Ovary (tissue), 10 donors: ENCODE measurements at places on chromosomes 3 and 15.

GRCh38 chr15:66611257-66612053, 45.7 kb upstream of the LCTL start:
- no peak for DNase-seq

- no peak for DNase-seq
Measured at GRCh38 chr3:103127098-103127630, 692.3 kb downstream of the ZPLD1 start.

GRCh38 chr15:100718075-100718980, 115.9 kb downstream of the ASB7 start:
- no peak for DNase-seq

GRCh38 chr3:40333416-40333815, 23.9 kb downstream of the EIF1B start:
- DNase-seq, result no peak

DNA sequence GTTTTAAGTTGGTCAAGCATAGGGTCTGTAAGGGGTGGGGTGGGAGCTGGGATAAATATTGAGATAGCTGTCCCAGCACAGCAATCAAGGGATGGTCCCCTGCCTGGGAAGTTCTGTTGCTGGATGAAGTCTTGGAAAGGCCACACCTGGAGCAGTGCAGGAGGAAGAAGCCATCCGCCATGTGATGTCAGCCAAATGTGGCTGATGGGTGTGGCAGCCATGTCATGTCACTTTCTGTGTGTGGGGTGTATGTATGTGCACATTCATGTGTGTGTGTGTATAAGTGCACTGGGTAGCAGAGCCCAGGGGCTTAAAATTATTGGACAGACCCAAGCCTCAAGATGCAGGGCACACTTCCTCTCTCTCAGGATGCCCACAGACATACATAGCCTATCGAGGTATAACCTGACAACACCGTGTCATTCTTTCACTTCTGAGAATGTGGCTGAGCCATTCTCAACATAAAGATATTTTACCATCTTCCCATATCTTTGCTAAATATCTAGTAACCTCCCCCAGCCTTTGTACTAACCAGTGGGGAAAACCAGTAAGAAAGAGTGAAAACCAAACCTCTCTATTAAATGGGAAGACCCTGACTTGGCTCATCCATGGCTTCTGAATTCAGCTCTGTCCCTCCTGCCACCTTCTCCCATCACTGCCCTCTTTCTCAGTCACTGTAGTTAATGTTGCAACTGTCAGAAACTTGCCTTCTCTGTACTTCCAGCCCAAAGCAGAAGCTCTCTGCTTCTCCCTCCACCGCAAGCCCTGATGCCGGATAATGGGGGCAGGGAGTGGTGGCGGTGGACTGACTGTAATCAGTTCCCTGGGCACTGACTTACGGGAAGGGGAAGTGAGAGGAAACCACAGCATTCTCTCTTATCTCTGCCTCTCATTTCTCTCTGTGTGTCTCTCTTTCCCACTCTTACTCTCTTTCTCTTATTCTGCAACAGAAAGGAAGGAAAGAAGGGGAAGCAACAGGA, 11.2 kb downstream of the TNFSF10 start:
- DNase-seq, result no peak

DNA sequence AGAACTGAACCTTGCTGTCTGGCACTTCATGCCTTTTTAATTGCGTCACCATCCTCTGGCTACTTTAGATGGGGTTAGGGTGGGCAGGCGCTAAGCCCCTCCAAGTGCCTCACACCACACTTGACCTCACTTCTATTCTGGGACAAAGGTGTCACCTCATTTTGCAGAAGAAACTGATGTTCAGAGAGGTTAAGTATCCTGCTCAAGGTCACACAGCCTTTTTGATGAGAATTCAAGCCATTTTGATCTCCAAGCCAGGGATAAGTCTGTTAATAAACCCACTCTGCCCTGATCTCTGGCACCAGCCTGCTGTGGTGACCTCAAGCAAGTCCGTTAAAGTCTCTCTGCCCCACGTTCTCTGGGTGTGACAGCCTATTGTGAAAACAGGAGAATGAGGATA, 58.8 kb upstream of the PRR23C start:
- DNase-seq, result no peak

DNA sequence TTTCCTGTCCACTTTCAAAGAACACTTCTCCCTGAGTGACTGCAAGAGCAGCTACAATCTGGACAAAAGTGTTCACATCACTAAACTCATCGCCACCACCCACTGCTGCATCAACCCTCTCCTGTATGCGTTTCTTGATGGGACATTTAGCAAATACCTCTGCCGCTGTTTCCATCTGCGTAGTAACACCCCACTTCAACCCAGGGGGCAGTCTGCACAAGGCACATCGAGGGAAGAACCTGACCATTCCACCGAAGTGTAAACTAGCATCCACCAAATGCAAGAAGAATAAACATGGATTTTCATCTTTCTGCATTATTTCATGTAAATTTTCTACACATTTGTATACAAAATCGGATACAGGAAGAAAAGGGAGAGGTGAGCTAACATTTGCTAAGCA, 1.8 kb downstream of the CCRL2 start:
- no peak for DNase-seq

GRCh38 chr15:65979316-65979715, 110.0 kb downstream of the RAB11A start:
- no peak for DNase-seq

- peak; percentile 77 for DNase-seq
Measured at GRCh38 chr15:62066663-62067447, at the start of gene C2CD4A. Gene C2CD4A (plus strand): TSS chr15:62066977. CDS start chr15:62067614, 637 bp downstream.

GRCh38 chr15:90200534-90201129, 498 bp upstream of the SEMA4B start:
- DNase-seq, result no peak

DNA sequence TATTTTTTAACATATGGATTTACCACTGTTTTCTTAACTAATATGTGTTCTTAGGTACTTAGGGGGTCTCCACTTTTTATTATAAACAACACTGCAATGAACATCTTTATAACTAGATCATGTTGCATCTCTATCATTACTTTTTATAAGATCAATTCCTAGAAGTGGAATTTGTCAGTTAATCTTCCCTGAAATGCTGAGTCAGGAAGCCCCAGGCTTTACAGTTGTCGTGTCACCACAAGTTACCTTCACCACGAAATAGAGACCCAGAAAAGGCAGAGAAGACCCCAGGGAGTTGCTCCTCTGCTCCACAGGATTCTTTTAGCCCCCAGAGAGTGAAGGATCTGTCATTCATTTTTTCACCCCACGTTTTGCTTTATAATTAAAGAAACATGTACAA, 34.5 kb upstream of the ERC2 start:
- no peak for DNase-seq

DNA sequence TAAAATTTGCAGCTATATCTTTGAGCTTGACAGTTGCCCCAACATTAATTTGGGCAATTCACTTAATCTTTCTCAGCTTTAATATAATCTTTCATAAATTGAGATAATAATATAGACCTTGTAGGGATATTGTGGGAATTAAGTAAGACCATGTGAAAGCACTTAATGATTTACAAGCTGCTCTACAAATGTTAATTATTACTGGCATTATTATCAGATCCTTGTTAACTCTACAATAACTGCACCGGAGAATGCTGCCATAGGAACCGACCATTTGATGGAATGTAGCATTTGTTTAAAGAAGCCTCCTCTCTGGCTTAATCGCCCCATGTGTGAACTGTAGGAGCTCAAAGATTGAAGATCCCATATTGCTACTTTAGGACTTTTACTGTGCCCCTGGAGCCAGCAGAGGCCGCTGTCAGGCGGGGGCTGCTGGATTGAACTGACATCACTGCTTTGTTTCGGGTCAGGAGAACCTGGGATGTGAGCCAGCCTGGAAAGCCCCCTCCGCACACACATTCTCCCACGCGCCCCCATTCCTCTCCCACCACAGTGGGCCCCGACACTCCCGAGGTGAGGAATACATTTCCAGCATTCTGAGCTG, 154.2 kb upstream of the TNIK start:
- peak; percentile 40 for DNase-seq

DNA sequence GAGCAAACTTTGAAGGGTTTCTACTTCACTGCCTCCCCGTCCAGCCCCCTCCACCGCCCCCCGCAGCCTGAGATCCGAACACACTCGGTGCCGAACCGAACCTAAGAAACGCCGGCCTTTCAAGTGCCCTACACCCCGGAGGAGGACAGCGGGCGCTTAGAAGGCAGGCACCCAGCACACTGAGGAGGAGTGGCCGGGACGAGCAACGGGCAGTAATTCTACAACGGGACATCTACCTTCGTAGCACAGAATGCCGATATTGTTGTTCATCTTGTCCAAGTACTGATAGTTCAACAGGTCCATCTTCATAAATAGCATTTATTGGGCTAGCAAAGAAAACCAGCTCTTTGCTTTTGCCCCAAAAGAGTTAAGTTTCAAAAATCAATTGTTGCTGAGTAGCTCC, 513 bp downstream of the VGLL4 start:
- peak; percentile 63 for DNase-seq

DNA sequence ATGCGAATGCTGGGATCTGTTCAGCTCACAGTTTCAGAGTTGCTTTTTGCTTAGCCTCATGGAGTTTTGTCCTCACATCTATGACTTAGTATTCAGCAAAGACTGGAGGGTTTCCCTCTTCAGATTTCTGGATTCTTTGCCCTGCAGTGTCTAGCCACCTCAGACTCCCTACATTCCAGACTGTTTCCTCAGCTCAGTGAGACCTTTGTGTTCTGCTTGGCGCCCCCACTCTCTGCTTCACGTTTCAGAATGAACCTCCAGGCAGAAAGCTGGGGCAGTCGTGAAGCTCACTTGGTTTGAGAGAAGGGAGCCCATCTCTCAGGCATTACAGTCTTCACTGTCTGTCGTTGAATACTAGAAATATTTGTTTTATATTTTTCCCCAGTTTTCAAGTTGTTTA, 118.1 kb downstream of the CACNA1D start:
- DNase-seq, result no peak

DNA sequence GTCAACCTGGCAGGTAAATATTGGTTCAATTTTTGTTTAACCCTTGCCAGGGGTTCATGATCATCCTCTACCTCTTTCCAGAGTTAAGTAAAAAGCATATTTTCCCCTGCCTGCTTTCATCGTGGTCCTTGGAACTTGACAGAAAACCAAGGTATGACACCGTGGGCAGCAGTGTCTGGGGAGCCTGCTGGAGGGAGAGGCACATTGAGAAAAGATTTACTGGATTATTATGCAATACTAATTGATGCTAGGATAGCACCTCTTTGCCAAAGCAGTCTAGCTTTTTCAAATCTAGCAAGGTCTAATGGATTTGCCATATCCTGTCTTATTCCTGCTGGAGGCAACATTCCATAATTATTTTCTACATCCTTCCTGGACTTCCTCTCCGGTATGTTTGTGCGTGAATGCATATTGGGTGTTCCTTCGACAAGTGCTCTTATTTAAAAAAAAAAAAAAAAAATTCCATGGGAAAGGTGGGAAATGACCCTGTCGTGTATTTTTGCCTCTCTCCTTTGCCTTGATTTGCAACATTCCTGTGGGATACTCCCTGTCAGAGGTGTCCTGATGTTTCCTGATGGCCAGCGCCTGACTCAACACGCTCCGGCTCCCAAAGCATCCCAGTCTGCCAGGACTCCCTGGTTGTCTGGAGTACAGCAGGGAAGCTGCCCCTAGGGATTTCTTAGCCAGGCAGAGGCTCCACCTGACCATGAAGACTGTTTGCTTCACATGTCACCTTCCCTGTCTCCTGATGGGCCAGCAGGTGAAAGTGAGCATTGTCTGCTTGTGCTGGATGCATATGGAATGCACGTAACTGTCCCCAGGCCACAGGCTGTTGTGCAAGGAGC, 6.3 kb downstream of the BHLHE40 start:
- DNase-seq, result peak; percentile 45

- no peak for DNase-seq
Measured at GRCh38 chr3:34279901-34280300, 481.5 kb downstream of the PDCD6IP start.

- DNase-seq, result no peak
Measured at GRCh38 chr15:92579486-92579885, 76.1 kb downstream of the FAM174B start.

GRCh38 chr15:79166311-79166955, 75.9 kb upstream of the RASGRF1 start:
- DNase-seq, result no peak

GRCh38 chr3:187746442-187747281, 1.4 kb upstream of the BCL6 start:
- DNase-seq, result no peak

- DNase-seq, result no peak
Measured at GRCh38 chr3:8624612-8625011, 20.0 kb downstream of the SSUH2 start.

DNA sequence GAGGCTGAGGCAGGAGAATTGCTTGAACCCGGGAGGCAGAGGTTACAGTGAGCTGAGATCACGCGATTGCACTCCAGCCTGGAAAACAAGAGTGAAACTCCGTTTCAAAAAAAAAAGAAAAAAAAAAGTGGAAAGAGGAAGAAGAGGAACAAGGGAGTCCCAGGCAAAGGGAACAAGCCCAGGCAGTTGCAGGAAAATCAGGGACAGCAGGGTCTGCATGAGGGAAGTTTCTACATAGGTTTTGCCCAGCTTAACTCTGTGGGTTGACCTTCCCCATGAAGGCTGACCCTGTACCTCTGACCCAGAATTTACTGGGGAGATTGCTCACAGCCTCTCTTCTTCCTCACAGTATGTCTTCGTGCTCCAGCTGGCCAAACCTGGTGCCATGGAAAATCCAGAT, 12.3 kb downstream of the RBP1 start:
- DNase-seq, result no peak

DNA sequence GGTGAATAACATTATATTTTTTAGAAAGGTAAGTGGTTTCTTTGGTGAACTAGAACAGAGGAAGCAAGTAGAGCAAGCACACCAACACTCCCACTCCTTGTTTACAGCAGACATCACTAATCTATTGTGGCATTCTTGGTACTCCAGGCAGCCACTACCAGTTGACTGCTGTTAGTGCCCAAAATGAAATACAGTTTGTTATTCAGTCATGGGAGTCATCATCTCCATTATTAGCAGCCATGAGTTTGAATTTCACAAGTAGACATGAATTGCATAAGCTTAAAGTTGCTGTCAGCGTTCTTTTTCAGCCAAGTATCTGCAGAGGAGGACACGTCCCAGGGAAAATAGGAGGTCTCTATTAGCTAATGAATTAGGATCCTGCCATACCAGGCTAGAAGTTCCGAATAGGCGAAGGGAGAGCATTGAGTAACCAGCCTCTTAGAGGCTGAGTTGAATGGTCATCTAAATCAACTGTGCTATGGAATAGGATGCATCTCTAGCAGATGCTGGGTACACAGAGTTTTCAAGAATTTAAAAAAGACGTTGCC, 252.7 kb upstream of the ICE2 start:
- no peak for DNase-seq

DNA sequence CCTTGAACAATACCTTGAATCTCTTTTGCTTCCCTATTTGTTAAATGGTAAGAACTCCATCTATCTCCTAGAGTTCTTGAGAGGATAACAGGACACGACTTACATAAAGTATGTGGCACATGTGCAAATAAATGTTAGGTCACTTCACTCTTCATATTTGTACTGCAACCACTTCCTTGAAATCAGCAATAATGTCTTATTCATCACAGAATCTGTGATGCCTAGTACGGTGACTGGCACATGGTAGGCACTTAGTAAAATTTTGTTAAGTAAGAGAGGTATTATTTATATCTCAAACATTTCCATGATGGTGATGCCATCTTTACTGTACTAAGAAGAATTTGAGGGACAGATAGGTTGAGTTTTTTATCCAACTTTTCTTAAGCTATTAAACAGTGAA, 14.3 kb downstream of the CD47 start:
- no peak for DNase-seq
